Stimulated activated CD4-positive, alpha-beta T cell treated with anti-CD3 and anti-CD28 coated beads, Interleukin-15, amount 100 ng/mL, for 48 hours (primary cell): ENCODE measurements at places on chromosomes 16 and 17.
A peak's percentile ranks its signal among the peaks of the same experiment; 100 is the strongest.

DNA sequence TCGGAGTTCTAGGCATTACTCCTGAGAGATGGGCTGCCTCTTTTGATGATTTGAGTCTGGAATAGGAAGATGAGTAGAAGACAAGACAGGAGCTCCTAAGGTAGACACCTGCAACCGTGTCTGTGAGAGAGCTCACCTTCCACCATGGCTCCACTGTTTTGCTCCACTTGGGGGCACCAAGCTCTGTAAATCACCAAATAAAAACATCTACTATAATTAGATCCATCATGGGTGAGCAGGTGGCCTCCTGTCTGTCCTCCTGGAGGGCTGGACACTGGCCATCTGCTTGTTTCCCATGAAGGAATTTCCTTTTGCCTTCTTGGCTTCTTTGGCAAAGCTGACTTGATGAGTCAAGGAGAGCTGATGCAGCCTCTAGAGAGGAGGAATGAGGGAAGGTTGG, 179.0 kb downstream of the HAPSTR1 start:
- no peak for DNase-seq

- no peak for DNase-seq
Observed at GRCh38 chr16:87140211-87141200, 176.7 kb downstream of the C16orf95 start.

GRCh38 chr17:35906926-35907637, 23.5 kb downstream of the RDM1 start:
- no peak for DNase-seq

GRCh38 chr17:47957591-47958490, at the start of gene PRR15L:
Gene PRR15L (minus strand): TSS chr17:47957883. CDS start chr17:47953234, 4,649 bp downstream.
- no peak for DNase-seq

GRCh38 chr17:44982113-44982702, 14.1 kb upstream of the C1QL1 start:
- DNase-seq, result no peak

DNA sequence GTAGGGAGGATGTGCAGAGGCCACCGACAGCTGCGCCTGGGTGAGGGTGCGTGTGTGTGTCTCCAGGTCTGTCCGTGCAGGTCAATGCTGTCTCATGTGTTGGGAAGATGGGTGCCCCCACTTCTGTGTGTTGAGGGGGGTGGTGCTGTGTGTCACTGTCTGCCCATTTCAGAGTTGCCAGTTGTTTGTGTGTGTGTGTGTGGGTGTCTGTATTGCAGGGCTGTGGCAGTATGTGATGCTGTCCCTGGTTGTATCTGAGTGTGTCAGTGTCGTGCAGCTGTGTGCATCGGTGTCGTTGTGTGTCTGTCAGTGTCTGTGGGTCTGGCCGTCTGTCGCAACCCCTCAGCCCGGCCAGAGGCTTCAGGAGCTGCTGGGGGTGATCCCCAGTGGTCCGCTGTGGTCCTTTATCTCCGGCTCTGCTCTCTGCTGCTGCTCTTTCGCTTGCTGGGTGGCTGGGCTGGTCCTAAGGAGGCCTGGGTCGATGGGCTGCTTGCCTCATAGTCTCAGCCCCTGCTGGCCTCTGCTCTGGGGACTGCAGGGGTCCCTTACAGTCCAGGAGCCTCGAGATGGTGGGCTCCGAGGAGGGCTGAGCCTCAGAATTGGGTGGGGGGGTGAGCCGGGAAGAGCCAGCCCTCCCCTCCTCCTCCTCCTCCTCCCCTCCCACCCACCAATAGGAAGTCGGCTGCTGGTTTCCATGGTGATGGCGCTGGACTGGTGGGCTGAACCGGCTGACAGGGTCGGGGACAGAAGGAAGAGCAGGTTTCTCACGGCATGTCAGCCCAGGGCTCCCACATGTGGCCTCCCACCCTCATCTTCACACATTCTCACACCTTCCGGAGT, at the start of gene TSPOAP1:
TSPOAP1 (minus strand) TSS at position 601 of the 840 bp plus-strand sequence. CDS start 875 bp downstream, outside the sequence.
- DNase-seq, result peak; percentile 86

- DNase-seq, result no peak
Observed at GRCh38 chr17:61235827-61236197, 163.8 kb upstream of the TBX2 start.

DNA sequence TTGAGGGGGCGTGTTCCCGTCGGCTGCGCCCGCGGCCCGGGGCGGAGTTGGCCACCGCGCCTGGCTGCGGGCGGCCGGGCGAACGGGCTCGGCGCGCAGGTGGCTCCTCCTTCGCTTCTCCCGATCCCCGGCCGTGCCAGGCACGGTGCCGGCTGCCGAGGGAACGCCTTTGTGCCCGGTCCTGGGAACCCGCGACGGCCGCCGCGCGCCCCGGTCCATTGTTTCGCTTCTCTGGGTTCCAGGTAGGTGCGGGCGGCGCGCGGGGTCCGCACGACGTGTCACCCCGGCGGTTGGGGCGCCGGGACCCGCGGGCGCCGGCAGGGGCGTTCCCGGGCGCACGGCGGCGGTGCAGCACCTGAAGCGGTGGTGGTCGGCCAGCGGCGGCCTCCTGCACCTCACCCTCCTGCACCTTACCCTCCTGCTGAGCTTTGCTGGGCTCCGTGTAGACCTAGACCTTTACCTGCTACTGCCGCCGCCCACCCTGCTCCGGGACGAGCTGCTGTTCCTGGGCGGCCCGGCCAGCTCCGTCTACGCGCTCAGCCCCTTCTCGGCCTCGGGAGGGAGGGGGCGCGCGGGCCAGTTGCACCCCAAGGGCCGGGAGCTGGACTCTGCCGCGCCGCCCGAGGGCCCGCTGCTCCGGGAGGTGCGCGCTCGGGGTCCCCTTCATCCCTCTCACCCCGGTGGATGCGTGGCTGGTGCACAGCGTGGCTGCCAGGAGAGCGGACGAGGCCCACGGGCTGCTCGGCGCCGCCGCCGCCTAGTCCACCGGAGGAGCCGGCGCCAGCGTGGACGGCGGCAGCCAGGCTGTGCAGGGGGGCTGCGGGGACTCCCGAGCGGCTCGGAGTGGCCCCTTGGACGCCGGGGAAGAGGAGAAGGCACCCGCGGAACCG, 99.9 kb downstream of the EFCAB13 start:
- DNase-seq, result no peak

DNA sequence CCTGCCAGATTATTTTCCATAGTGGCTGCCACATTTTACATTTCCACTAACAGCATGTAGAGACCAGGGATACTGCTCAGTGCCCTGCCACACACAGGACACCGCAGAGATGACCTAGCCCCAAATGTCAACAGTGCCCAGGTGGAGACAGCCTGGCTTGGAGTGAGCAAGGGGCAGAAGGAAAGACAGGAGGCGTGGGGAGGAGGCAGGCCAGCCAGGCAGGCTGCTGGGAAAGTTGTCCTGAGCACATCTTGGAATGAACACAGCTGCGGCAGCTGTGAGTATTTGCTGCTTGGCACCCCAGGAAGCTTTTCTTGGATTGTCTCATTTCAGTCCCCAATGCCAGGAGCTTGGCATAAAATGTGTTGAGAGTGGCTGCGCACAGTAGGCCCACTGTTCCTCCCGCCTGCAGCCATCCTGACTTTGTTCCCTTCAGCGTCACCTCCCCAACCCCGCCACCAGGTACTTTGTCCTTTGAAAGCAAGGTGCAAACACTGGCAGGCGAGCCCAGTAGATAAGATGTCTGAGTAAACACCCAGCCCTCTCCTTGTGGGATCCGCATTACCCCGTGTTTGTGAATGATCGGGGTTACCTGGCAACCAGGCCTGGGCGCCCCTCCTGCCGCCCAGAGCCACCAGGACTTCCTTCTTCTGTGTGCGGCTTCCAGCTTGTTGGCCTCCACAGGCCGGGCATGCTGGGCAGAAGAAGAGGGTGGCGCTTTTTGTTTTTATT, 114.0 kb downstream of the CMIP start:
- DNase-seq, result no peak

GRCh38 chr17:80948019-80948975, 43.3 kb upstream of the CHMP6 start:
- no peak for DNase-seq

- no peak for DNase-seq
Observed at GRCh38 chr17:77637818-77638575, 320.5 kb upstream of the TNRC6C start.

DNA sequence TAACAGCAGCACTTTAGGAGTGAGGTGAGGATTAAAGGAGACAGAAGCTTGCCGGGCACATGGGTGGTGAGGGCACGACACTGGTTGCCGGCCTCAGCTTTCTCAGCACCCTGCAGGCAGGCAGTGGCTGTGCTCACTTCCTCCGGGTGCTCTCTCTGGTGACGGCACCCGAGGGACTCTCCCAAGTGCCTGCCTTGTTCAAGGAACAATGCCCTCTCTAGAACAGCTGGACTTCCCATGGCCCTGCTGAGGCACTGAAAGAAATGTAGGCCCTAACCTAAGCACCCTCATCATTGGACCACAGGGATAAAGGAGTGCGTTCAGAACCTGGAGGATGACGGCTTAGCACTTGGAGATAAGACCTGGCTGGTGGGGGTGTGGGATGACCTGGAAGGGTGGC, 72.7 kb downstream of the N4BP1 start:
- DNase-seq, result no peak

DNA sequence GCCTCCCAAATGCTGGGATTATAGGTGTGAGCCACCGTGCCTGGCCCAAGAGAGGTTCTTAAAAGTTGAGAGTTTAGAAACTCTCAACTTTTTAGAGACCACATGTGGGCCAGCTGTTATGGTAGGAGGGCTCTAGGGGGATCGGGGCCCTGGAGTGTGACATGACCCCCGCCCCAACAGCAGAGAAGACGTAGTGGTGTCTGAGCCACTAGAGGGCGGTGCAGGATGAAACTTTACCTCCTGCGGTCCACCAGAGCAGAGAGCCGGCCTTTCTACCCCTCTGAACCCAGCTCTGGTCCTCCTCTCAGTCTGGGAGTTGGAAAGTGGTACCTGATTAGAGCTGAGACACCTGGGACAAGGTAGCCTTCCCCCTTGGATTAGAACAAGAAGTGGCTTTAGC, 7.4 kb downstream of the CDK5RAP3 start:
- peak; percentile 27 for DNase-seq

- DNase-seq, result no peak
Observed at GRCh38 chr16:67430977-67431774, at the start of gene HSD11B2. Gene HSD11B2 (plus strand): TSS chr16:67431121. CDS start chr16:67431249, 128 bp downstream.

GRCh38 chr17:39676198-39676819, 8.1 kb downstream of the PNMT start:
- no peak for DNase-seq

- no peak for DNase-seq
Observed at GRCh38 chr17:970364-970763, 9.2 kb downstream of the NXN start.

DNA sequence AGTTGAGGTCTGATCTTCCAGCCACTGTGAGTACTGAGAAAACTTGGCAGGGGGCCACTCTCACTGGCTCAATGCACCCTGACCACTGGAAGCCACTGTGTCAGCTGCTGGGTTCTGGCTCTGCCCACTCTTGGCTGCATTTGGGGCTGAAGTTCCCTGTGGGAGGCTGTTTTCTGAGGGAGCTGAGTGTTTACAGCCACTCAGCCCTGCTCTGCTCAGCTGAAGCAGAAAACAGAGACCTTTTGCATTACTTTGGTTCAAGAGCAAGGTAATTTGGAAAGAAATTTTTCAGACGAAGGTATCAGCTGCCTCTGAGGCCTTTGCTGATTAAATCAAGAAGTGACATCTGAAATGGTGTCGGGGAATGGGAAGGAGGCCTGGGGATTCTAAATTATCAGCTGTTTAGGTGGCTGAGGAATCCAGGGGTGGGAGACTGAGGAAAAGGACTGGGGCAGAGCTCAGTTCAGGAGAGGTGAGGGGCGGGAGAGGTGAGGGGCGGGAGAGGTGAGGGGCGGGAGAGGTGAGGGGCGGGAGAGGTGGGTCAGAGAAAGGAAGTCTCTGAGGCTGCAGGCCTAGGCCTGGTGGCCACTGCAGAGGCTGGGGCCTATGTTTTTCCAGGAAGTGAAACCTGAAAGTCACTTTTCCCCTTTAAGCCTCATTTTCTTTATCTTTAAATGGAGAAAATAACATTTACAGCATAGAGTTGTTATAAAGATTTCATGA, at the start of gene ACSM5:
ACSM5 (plus strand) TSS at position 137 of the 723 bp plus-strand sequence. CDS start 1,951 bp downstream, outside the sequence.
- no peak for DNase-seq

- DNase-seq, result no peak
Observed at GRCh38 chr17:35684055-35684802, 47.2 kb upstream of the RASL10B start.

- no peak for DNase-seq
Observed at GRCh38 chr17:45846646-45847045, 2.0 kb downstream of the SPPL2C start.

DNA sequence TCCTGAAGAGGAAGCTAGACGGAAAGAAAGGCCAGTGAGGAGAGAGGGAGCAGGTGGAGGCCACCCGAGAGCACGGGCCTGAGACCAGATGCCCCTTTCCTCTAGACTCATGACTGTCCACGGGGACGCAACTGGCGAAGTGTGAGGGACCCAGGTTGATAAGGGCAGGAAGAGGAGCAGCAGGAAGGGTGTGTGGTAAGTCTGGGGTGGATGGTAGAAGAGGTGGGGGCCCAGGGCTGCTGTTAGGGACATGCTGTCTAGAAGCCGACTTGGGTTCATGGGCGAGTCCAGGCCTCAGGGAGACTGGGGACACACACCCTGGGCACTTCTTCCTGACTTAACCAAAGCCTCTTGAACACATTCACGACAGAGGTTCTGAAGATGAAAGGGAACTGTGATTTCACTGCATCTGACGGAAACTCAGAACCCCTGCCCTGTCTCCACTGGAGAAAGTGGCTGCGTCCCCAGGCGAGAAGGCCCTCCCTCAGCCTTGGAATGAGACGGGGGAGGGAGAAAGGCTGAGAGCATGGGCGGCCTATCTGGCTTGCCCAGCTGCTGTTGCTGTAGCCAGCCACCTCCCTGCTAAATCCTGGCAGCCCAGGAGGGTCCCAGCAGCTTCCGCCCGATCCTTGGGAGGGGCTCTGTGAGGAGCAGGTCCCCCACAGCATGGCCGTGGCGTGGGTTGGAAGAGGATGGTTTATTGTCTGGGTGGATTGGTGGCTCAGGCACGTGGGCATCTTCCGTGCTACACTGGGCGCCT, 6.0 kb downstream of the HIC1 start:
- no peak for DNase-seq

GRCh38 chr17:21467196-21467595, 91.0 kb downstream of the KCNJ12 start:
- no peak for DNase-seq

DNA sequence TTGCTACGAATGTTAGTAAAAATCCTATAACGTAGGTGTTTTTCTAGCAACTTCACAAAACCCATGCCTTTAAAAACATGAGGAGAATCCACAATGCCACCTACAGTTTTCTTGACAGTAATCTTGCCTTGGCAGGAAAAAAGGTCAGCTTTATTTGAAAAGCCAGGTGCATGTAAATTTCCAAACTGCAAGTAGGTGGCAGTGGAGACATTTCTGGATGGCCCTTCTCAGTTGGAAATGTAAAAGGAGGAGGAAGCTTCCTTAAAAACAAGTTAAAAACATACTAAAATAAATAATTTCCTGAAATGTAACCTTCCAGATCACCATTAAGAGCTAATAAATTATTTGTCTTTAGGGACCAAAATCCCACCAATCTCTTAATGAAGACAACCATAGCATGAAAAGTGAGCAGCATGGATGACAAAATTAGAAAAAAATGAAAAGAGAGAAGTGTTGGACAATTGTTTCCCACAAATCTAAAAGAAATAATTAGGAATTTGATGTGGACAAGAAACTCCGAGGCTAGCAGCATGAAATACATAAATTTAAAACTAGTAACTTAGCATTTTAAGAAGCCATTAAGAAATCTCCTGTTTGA, 152.2 kb downstream of the SNX11 start:
- no peak for DNase-seq

GRCh38 chr16:21986692-21987246, 14.1 kb downstream of the PDZD9 start:
- DNase-seq, result no peak
